ENCODE measurements at places on chromosomes 16 and 17.

DNA sequence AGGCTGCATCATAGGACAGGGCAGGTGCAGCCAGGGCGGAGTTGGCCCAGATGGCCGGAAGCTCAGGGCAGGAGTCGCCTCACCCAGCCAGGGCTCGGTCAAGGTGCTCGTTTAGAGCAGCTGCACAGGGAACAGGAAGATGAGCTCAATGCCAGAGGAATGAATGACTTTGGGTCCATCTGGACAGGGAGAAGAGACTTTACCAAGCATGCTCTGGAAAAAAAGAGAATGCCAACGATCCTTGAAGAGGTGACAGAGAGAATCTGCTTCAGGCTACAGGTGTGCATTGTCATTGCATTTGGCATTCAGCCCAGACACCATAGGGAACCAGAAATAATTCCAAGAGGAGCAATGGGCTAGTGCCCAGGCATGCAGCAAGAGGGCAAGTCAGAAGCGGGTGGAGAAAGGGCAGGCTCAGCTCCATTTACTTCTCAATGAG lies 6.7 kb upstream of the MPP3 start:
- H3K4me3 ChIP-seq: no peak overlapping the region
- no peaks in the 10 kb centered on the region for H3K36me3 ChIP-seq
- no peaks in the 10 kb centered on the region for H3K4me1 ChIP-seq
- peak; percentile 83 for DNase-seq
- no peak overlapping the region for H3K27ac ChIP-seq

GRCh38 chr16:12513791-12514175 lies 289.9 kb downstream of the CPPED1 start:
- no peak overlapping the region for H3K27ac ChIP-seq
- no peaks in the 10 kb centered on the region for H3K4me1 ChIP-seq
- H3K4me3 ChIP-seq: no peak overlapping the region
- H3K27me3 ChIP-seq: no peaks in the 10 kb centered on the region
- DNase-seq: no peak

- H3K4me1 ChIP-seq: no peaks in the 10 kb centered on the region
- H3K27me3 ChIP-seq: no peaks in the 10 kb centered on the region
- DNase-seq: peak; percentile 35
- no peak overlapping the region for H3K4me3 ChIP-seq
These were observed 225.9 kb downstream of the SEC14L1 start for GRCh38 chr17:77366558-77367245.

GRCh38 chr17:69949973-69950695 lies 124.9 kb upstream of the KCNJ16 start:
- no peak overlapping the region for H3K4me3 ChIP-seq
- no peak for DNase-seq
- H3K36me3 ChIP-seq: no peaks in the 10 kb centered on the region
- H3K4me1 ChIP-seq: no peaks in the 10 kb centered on the region

DNA sequence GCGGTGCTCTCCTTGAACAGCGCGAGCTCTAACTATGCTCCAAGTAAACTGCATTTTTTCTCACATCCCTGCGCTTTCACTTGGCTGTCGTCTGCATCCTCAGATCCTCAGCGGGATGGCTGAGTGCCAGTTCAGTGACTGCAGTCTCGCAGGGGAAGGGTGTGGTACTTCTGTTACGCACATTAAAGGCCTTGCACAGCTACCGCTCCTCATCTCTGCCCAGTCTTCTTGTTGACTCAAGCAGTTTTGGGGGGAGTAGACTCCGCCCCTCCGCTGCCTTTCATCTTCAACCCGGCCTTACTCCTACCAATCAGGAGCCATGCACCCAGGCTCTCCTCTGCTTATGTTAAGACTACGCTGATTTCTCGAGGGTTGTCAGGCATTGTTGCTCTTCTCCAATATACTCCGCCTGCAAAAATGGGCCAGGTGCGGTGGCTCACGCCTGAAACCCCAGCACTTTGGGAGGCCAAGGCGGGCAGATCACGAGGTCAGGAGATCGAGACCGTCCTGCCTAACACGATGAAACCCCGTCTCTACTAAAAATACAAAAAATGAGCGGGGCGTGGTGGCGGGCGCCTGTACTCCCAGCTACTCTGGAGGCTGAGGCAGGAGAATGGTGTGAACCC lies 10.0 kb downstream of the ATP5PD start:
- no peaks in the 10 kb centered on the region for H3K27me3 ChIP-seq
- peak overlapping the region; percentile 6 for H3K27ac ChIP-seq
- DNase-seq: peak; percentile 77
- no peaks in the 10 kb centered on the region for H3K4me1 ChIP-seq
- no peak overlapping the region for H3K4me3 ChIP-seq

- H3K36me3 ChIP-seq: no peaks in the 10 kb centered on the region
- no peaks in the 10 kb centered on the region for H3K27me3 ChIP-seq
- no peaks in the 10 kb centered on the region for H3K4me1 ChIP-seq
- no peak for DNase-seq
- no peak overlapping the region for H3K27ac ChIP-seq
These were observed 4.3 kb downstream of the RNF112 start for GRCh38 chr17:19415311-19415710.

DNA sequence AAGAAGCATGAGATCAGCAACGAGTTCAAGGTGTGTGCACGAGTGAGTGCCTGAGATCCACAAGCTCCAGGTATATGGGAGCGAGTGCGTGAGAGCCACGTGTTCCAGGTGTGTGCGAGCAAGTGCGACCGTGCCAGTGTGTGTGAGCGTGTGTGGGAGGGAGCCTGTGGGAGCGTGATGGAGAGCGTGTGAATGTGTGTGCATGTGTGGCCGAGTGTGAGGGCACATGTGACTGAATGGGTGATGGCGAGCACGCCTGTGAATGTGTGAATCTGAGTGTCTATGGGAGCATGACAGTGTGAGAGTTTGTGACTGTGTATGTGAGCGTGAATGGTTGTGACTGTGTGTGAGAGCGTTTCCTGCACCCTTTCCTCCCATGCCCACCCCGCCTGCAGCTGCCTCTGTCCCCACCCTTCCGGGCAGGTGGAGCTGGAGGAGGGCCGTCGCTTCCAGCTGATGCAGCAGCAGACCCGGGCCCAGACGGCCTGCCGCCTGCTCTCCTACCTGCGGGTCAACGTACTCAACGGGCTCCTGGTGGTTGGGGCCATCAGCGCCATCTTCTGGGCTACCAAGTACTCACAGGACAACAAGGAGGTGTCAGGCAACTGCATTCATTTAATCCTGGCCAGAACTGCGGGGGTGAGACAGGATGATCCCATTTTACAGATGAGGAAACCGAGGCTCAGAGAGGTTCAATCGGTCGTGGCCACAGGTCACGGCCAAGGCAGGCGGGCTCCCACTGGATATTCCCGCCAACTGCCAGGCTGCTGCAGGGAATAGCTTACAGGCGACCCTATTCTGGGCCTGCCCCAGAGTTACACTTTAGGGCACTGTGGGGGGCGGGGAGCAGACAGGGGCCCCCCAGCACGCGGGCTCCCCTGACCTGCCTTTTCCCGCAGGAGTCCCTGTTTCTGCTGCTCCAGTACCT lies 3.7 kb downstream of the TMC8 start:
- no peak overlapping the region for H3K27ac ChIP-seq
- no peak overlapping the region for H3K4me3 ChIP-seq
- peak; percentile 66 for DNase-seq

Data from right lobe of liver (tissue), 6 donors.